ENCODE measurements at places on chromosomes 1 and 21.
A peak's percentile ranks its signal among the peaks of the same experiment; 100 is the strongest.

GRCh38 chr1:233025567-233025966 is 75.2 kb downstream of the NTPCR start:
- DNase-seq, result peak; percentile 50

DNA sequence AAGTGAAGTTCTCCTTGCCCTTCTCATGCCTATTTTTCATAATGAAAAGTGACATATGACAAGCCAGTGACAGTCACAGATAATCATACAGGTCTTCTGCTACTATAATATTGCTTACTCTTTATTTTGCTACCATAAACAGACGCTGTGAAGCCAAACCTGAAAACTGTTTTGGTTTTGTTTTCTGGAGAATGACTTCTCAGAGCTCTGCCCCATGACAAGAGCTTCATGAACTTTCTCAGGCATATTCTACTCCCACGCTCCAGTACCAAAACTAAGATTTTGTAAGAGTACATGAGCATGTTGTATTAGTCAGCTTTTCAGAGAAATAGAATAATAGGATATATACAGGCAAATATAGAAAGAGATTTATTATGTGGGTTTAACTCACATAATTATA is 64.3 kb upstream of the VTCN1 start:
- no peak for DNase-seq

GRCh38 chr1:19776287-19776686 is 23.4 kb downstream of the TMCO4 start:
- no peak for DNase-seq

DNA sequence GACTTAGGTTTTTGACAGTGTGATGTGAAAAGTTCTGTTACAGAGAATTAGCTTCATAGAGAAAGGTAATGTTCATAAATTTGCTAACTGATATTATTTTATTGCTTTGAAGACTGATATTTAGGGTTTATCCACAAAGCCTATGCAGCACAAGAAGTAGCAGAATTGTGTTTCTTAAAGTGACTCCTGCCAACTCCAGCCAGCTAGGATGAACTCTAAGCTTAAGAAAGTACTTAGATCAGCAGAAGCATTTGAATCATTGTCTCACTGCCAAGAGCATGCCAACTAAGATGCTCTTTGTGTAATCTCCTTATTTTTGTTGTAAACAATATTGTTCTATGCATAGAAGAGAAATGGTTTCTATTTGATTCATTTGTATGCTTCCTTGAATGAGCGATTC is 589.4 kb upstream of the ADGRL4 start:
- no peak for DNase-seq

GRCh38 chr1:153939476-153939875 is 7.0 kb downstream of the DENND4B start:
- no peak for DNase-seq

DNA sequence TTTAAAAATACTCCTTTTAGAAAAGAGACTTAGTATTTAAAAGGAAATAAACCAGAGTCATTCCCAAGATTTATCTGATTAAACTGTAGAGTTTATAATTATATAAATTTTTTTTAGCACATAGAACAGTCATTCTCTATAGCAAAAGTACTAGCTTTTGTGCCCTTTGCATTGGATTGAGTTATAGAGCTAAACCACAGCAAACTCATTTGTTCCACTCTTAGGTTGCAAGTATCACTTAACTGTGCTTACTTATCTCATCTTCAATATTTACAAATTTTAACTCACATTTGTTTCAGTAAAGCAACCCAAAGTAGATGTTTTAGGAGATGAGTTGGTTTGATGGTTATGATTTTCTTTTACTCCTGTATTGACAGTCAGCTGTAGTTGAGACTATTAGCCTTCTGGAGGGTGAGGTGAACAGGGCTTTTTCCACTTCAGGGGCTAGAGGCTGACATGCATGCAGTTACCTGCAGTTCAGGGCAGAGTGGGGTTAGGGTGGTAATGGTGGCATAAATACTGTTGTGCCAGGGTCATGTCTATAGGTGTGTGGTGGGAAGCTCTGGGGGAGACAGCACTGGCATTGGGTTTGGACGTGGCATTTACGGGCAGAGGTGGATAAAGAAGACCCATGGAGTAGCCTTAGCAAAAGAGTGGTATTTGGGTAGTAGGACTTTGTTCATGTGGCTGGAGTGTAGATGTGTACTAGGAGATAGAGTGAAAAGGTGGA is 42.1 kb downstream of the DYRK1A start:
- no peak for DNase-seq

Data from renal cortical epithelial cell (primary cell).